Activated T-cell treated with anti-CD3 and anti-CD28 coated beads, Interleukin-2, amount 50 U/mL, for 72 hours (primary cell): ENCODE measurements at places on chromosomes 1 and 21. TPM values are rescaled to one million over a fixed set of nuclear protein-coding genes. Genes with fewer than 3 reads are reported as not detected.

The HNRNPR gene
- total RNA-seq: 127 TPM

The PADI4 gene
- total RNA-seq: 1.9 TPM

The SLC1A7 gene
- total RNA-seq: not detected

The MYBPHL gene
- total RNA-seq: not detected

The PKLR gene
- not detected for total RNA-seq

The EIF3I gene
- total RNA-seq: 241 TPM

The BNIPL gene
- 2.8 TPM for total RNA-seq

The IL24 gene
- 3.9 TPM for total RNA-seq

The KCNJ9 gene
- 0.05 TPM for total RNA-seq

The DCST1 gene
- total RNA-seq: not detected

The PROK1 gene
- not detected for total RNA-seq

The GPR37L1 gene
- not detected for total RNA-seq

The EFHD2 gene
- 30.3 TPM for total RNA-seq

The SLC19A2 gene
- 4.6 TPM for total RNA-seq

The FHL3 gene
- 34.5 TPM for total RNA-seq

The RGSL1 gene
- total RNA-seq: not detected

The AMY1B gene
- total RNA-seq: not detected

The DONSON gene
- 39.7 TPM for total RNA-seq

The PLPPR4 gene
- not detected for total RNA-seq

The TMPRSS2 gene
- not detected for total RNA-seq

The PGLYRP3 gene
- total RNA-seq: not detected

The AGT gene
- not detected for total RNA-seq

The PACC1 gene
- total RNA-seq: 10.2 TPM

The RCSD1 gene
- 69.5 TPM for total RNA-seq

The ADCY10 gene
- 0.12 TPM for total RNA-seq

The E2F2 gene
- total RNA-seq: 19.9 TPM

The C1QB gene
- total RNA-seq: not detected

The S100A8 gene
- not detected for total RNA-seq

The DOP1B gene
- total RNA-seq: 18.6 TPM

The COQ8A gene
- total RNA-seq: 32.2 TPM

The TSPAN2 gene
- total RNA-seq: 4.3 TPM

The SFN gene
- 0.86 TPM for total RNA-seq

The GJC2 gene
- total RNA-seq: 0.93 TPM

The ATP8B2 gene
- 37.4 TPM for total RNA-seq

The RNU1-2 gene
- 1,100 TPM for total RNA-seq

The IVL gene
- total RNA-seq: not detected

The PLCH2 gene
- total RNA-seq: 26.3 TPM

The KRTAP7-1 gene
- total RNA-seq: not detected

The CYP4A11 gene
- total RNA-seq: not detected

The PCSK9 gene
- total RNA-seq: not detected
